ENCODE measurements at places on chromosomes 2 and 18.

- no peak for DNase-seq
Observed at GRCh38 chr2:20446255-20446916, 488 bp upstream of the RHOB start.

- DNase-seq, result peak; percentile 78
Observed at GRCh38 chr2:96824079-96824870, 8.2 kb downstream of the CNNM3 start.

GRCh38 chr18:23994361-23994902 lies 20.1 kb upstream of the TTC39C start:
- peak; percentile 97 for DNase-seq

DNA sequence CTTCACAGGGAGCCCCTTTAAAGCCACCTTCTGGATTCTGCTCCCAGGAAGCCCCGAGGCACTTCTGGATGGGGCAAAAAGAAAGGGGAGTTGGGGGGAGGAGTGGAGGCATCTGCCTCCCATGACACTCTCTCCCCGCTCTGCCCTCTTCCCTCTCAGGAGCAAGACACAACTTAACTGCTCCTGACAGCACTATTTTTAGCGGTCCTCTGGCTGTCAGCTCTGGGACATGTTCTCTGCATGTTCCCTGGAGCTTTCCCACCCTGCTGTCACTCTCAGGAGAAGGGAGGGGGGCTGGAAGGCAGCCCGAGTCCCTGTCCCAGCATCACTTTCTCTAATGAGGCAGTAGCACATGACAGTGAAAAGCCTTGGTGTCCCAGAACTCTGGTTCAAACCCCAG lies 32.3 kb downstream of the PLB1 start:
- DNase-seq, result no peak

DNA sequence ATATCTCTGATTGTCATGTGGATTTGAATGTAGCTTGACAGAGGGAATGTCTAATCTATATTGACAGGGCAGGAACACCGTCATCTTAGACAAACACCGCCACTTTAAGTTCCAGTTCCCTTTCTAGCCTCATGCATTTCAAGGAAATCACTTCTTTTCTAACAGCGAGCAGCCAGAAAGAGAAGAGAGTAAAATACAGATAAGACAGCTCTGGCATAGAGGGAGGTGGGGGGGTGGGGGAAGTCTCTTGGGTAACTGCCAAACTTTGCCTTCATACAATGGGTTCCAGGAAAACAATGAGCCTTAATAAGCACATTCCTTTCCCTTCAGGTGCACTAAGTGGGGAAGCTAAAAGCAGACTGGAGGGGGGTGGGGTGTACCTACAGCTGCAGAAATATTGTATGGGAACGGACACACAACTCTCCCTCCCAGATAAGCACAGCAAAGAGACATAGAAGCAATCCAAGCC lies 37.2 kb downstream of the CASP10 start:
- DNase-seq, result peak; percentile 15

GRCh38 chr2:53884883-53885282 lies 25.1 kb upstream of the GPR75 start:
- DNase-seq, result no peak

DNA sequence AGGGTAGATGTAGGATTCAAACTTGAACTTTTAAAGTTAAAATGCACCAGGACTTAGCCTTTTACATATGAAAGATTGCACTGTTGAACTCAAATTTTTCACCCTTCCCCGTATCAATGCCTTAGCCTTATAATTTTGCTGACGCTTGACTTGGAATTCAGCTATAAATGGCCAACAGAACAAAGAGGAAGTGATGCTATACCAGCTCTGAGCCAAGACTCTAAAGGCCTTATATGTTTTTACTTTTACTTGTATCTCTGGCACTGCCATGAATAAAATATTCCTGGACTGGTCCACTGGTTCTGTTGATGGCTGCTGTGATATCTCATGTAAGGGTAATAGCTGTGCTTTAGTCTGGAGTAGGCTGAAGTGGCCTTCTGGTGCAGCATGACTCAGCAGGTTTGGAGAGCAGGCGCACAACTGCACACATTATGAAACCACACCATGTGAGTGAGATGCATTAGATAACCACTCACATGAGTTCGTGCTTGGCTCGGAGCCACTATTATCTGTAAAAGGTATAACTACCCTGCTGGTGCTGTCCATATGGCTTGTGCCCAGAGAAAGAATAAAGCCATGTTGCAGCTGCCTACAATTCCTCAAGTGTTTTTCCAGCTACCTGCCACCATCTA lies 8.4 kb upstream of the IER3IP1 start:
- peak; percentile 15 for DNase-seq

- no peak for DNase-seq
Observed at GRCh38 chr2:60386436-60386835, 167.0 kb downstream of the BCL11A start.
